Thyroid gland (tissue), 4 donors: ENCODE measurements at places on chromosomes 12 and 14.

- DNase-seq, result no peak
Measured at GRCh38 chr14:72751276-72752033, 142.4 kb downstream of the DPF3 start.

GRCh38 chr12:130126023-130126432, 36.2 kb upstream of the FZD10 start:
- peak; percentile 25 for DNase-seq

GRCh38 chr14:49619730-49620129, 696 bp downstream of the RPL36AL start:
- DNase-seq, result no peak

GRCh38 chr14:55540847-55541773, 38.9 kb upstream of the KTN1 start:
- no peak for DNase-seq

DNA sequence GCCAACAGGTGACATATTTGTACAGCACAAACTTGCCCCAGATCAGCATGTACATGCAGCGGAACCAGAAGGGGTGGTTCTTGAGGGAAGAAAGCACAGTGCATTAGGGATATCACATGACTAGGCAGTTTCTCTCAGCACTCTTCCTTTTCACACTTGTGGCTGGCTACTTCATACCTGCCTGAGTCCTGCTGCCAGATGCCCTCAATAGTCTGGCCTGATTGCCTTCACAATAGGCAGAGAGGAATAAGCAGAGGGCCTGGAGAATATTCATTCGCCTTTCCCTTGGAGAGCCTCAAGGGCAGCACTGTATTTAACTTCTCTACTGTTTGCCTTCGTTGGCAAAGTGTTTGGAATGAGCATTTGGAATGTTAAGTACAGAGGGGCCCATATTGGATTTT, 7.9 kb downstream of the EMG1 start:
- peak; percentile 77 for DNase-seq

DNA sequence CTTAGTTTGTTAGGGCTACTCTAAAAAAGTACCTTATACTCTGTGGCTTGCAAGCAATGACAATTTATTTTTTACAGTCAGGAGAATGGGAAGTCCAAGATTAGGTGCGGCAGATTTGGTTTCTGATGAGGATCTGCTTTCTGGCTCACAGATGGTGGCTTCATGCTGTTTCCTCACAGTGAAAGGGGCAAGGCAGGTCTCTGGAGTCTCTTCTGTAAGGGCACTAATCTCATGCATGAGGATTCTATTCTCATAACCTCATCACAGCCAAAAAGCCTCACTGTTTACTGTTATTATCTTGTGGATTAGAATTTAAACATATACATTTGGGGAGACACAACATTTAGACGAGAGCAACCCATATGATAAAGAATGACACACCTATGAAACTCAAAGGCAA, 1957.4 kb upstream of the SEL1L start:
- no peak for DNase-seq

- DNase-seq, result no peak
Measured at GRCh38 chr14:92546347-92547053, 32.9 kb downstream of the RIN3 start.

DNA sequence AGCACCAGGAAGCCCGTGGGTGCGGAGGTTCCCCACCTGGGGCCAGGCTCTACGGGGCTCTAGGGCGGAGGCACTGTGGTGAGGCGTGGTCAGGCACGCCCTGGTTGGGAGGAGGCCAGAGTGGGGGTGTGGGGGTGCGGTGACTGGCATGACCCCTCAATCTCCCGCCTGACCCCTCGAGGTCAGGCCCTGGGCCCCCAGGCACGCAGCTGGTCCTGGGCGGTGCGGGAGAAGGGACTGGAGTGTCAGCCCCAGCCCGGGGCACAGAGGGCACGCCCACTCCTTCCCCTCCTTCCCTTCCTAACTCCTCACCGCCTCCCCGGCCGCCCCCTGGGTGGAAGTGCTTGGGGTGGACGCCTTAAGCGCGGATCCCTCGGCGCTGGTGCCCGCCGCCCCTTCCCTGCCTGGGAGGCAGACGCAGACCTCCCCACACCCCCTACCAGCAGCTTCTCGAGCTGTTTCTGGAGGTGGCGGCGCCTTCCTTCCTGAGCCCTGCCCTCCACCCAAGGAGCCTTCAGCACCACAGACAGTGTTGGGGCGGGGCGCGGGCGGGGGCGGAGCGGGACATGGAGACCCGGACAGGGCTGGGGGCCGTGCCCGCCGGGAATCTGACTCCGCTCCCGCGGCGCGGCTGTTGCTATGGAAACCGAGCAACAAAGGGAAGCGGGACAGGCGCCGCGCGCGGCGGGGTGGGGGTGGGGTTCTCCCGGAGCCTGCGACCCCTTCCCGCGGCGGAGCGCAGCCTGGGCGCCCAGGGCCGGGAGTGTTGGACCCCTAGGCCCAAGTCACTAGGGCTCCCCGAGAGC, 741 bp upstream of the CRIP2 start:
- DNase-seq, result peak; percentile 99
